ENCODE measurements at places on chromosomes 7 and 10. TPM values are rescaled to one million over a fixed set of nuclear protein-coding genes. Genes with fewer than 3 reads are reported as not detected.
A peak's percentile ranks its signal among the peaks of the same experiment; 100 is the strongest.

DNA sequence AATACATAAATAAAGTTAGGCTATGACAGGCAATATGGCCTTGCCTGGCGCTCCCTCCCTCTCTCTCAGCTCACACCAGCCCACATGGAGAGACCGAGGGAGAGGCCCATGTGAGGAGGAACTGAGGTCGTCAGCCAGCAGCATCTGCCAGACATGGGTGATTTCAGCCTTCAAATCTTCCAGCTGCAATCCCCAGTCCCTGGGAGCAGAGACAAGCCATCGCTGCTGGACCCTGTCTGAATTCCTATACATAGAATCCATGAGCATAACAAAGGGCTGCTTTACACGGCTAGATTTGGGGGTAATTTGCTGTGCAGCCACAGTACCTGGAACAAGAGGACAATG is 35.6 kb downstream of the ANKRD16 start:
- no peak for DNase-seq
- no peaks in the 10 kb centered on the region for H3K36me3 ChIP-seq
- H3K4me3 ChIP-seq: no peak overlapping the region
- H3K27me3 ChIP-seq: no peaks in the 10 kb centered on the region

Gene BAMBI
- total RNA-seq: 61.1 TPM

Gene PPP1R3A
- total RNA-seq: 53.4 TPM

DNA sequence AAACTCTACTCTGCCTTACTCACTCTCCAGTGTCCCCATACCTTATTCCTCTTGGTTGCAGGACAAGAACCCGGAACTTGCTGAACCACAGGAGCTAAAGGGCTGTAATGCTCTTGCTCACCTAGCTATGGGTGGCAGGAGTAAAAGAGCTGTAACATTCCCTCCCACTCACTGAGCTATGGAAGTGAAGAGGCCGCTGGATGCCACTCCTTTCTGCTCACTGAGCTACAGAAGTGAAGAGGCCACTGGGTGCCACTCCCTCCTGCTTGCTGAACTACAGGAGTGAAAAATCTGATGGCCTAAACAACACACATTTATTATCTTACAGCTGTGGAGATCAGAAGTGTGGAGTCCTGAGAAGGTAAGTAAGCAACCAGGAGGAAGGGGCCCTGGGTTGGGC is 17.5 kb downstream of the MRPS24 start:
- no peak overlapping the region for H3K4me3 ChIP-seq
- H3K4me1 ChIP-seq: no peaks in the 10 kb centered on the region
- H3K36me3 ChIP-seq: no peaks in the 10 kb centered on the region
- DNase-seq: no peak
- H3K27me3 ChIP-seq: no peaks in the 10 kb centered on the region
- no peak overlapping the region for H3K27ac ChIP-seq

GRCh38 chr7:157744786-157745601 is 408.2 kb downstream of the DNAJB6 start:
- H3K36me3 ChIP-seq: no peaks in the 10 kb centered on the region
- no peak overlapping the region for H3K4me3 ChIP-seq
- H3K27me3 ChIP-seq: no peaks in the 10 kb centered on the region
- no peaks in the 10 kb centered on the region for H3K4me1 ChIP-seq
- no peak for DNase-seq

Gene CPA2
- not detected for total RNA-seq

- no peak overlapping the region for H3K27ac ChIP-seq
- H3K27me3 ChIP-seq: no peaks in the 10 kb centered on the region
- H3K36me3 ChIP-seq: no peaks in the 10 kb centered on the region
These were observed 225.0 kb upstream of the FAM3C start for GRCh38 chr7:121620953-121621606.

DNA sequence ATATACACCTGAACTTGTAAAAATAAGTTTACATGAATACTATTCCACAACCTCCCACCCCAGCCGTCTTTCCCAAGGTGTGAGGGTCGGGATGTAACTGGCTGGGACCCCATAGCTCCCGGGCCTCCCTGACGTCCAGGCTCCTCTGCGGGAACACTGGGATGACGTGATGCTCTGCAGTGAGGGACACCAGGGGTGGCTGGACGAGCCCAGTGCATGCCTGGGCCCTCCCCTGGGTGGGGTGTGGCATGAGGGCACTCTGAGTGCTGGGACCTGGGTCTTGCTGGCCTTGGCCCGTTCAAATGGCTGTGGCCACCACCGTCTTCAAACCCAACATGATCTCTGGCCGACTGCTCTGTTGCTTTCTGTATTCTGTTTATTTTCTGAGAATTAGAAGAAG is 182.4 kb downstream of the DNAJB6 start:
- H3K4me3 ChIP-seq: no peak overlapping the region
- peak; percentile 28 for DNase-seq
- H3K36me3 ChIP-seq: no peaks in the 10 kb centered on the region
- no peaks in the 10 kb centered on the region for H3K4me1 ChIP-seq
- no peaks in the 10 kb centered on the region for H3K27me3 ChIP-seq

Gene EPHB6
- total RNA-seq: 19.4 TPM
